Right renal cortex interstitium (tissue), 3 donors: ENCODE measurements at places on chromosomes 12 and 14.

DNA sequence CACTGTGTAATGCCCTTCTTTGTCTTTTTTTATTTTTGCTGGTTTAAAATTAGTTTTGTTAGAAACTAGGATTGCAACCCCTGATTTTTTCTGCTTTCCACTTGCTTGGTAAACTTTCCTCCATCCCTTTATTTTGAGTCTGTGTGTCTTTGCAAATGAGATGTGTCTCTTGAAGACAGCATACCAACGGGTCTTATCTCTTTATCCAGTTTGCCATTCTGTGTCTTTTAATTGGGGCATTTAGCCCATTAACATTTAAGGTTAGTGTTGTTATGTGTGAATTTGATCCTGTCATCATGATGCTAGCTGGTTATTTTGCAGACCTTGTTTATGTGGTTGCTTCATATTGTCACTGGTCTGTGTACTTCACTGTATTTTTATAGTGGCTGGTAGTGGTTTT is 43.5 kb upstream of the LALBA start:
- no peak for DNase-seq

DNA sequence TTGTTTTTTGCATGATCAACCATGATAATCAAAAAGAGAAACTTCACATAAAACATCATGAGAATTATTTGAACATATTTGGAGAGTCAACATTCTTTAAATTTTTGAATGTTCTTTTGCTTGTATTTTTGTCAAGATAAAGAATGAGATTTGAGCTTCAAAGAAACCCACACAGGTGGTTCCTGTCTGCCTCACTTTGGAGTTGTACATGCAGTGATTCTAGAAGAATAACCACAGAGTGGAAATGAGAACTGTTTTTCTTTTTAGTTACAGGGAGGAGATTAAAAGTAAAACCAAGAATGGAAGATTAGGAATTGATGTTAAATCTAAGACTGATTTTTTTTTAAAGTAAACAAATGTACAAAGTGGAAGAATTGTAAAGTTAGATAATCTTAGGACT is 2.3 kb upstream of the ZNF705A start:
- no peak for DNase-seq

GRCh38 chr14:34548472-34548981 is 9.0 kb upstream of the EAPP start:
- DNase-seq, result no peak

DNA sequence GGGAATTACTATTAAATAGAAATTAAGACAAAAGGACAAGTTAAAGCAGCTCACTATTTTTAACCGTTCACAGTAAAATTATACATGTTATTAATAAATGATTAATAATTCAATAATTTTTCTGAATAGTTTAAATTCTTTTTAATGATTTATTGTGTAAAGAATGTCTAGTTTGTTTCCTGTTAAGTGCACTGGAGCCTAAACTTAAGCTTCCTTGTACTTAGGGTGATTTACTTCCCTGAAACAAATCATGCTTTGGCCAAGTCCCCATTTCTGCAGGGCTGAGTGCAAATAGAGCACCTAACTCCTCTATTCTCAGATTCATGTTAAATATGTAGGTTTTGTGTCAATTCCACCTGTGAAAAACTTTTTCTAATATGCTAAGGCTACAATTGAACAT is 188.9 kb upstream of the PDZRN4 start:
- no peak for DNase-seq

DNA sequence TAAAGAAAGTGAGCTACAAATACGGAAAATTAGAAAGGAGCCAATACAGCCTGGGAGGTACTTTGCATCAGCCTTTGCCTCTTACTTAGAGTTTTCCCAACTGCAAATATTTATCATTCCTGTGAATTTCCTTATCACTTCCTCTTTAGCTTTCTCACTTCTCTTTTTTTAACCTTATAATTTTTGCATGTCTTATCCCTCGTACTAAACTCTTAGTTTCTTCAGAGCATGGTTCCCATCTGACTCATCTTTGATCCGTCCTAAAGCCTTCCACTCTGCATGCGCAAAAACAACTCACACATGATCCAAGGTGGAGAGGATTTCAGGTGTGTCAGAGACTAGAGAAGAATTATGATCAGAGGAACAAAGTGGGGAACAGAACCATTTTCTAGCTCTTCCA is 9.6 kb upstream of the SNAPC1 start:
- DNase-seq, result no peak

DNA sequence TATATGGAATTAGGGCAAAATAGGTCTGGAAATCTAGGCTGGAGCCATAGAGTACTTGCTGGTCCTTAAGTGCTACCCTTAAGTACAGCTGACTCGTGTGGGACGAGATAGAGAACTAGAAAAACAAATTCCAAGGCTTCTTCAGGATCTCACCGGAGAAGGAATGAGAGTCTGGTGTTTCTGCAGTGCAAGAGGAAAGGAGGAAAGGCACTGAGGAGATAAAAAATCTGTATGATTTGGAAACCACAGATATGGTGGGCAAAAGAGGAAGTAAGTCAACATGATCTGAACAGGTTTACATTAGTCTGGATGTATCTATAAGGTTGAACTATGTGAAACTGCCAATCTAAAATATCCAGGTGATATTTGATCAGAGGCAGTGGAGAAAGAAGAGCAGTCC is 134.4 kb upstream of the SOX5 start:
- DNase-seq, result no peak

GRCh38 chr12:64243809-64244208 is 21.7 kb upstream of the KICS2 start:
- DNase-seq, result no peak

DNA sequence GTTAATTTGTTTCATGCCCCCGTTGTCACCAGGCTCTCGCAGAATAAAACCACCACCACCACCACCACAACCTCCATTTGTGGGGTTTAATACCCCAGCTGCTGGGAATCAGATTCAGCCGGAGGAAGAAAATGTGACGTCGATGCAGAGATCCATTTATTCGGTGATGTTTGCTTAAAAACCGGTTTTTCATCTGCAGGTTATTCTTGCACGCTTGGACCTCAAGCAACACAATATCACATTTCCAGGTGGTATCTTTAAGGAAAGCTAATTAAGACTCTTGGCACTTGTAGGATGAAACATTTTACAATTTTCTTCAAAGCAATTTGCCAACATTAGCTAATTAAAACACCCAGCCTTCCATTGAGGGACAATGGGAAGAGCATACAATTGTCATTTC is 39.8 kb downstream of the SPRING1 start:
- DNase-seq, result no peak

- DNase-seq, result no peak
Observed at GRCh38 chr12:122813310-122813713, 21.9 kb upstream of the HIP1R start.

DNA sequence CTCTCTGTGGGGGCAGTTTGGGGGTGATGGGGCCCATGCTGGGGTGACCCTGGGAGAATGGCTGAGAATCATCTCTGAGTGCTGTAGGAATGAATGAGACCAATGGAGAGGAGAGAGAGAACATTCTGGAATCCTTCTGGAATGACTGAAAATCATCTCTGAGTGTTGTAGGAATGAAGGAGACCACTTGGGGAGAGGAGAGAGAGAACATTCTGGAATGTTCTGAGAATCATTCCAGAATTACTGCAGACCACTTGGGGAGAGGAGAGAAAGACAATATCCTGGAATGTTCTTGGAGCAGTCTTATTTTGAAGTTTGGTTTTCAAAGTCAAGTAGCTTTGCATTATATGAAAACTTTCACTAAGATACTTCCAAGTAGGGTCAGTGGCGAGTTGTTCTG is 64.3 kb downstream of the ZNF664 start:
- DNase-seq, result no peak

- DNase-seq, result no peak
Observed at GRCh38 chr14:20138520-20138919, at the start of gene OR4N5. Gene OR4N5, plus strand, starts transcription at chr14:20138820. Its CDS starts 4,916 bp downstream, at chr14:20143736.

DNA sequence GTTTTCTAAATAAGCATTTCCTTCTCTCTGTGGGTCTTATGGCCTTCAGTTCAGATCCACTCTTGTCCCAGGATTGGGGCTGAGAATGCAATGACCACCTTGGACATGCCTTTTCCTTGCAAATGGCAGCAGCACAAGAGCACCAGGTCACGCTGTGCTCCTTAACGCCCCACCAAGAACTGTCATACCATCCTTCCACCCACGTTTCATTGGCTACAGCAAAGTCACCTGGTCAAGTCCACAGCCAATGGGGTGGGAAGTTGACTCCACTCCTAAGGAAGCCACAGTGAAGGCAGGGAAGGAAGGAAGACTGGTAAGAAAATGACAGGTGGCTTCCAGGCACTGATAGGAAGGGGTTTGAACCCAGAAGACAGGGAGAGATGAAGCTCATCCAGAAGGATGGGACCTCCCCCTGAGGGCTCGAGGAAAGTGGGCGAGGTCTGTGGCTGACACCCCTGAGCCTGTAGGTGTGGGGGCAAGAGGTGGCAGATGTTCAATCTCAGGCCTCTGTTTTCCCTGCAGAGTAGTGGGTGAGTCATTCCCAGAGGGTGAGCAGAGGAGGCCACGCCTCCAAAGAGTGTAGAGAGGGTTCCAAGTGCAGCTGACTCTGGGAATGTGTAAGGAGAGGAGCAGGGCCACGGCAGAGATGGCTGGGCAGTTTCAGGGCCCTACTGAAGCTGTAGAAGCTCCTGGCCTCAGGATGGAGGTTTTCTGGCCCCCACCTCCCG is 113.5 kb upstream of the VRK1 start:
- no peak for DNase-seq

GRCh38 chr12:70194076-70194475 is 49.2 kb upstream of the CNOT2 start:
- no peak for DNase-seq

DNA sequence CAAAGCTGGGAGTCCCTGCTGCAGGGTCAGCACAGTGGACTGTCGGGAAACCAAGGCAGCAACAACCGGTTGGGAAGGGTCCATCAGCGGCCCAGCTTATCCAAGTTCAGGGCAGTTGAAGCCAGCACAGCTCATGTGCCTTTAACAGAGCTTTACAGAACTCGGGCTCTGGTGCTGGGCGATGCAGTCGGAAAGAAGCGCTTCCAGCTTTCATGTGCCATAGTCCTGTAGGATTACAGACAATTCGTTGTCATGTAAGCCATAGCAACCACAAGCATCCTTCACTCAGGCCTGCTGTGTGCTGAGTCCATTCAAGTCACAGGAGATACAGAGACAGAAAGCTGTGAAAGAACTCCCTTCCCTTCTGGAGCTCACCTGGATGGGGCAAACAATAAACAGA is 3.5 kb upstream of the FAM181A start:
- no peak for DNase-seq

DNA sequence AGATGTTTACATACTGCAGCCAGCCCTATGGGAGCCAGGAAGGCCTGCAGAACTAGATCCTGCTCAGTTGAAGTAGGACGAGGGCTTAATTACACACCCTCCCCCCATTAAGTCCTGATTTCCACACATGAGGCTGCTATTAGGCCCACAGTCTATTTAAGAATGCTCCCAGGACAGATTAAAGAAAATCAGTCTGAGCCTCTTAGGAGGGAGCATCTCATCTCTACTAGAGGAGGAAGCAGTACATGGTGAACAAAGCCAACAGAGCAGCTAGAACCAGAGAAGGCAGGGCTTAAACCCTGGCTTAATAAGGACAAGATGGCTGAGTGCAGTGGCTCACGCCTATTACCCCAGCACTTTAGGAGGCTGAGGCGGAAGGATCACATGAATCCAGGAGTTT is 55.8 kb upstream of the ARHGAP5 start:
- DNase-seq, result no peak

DNA sequence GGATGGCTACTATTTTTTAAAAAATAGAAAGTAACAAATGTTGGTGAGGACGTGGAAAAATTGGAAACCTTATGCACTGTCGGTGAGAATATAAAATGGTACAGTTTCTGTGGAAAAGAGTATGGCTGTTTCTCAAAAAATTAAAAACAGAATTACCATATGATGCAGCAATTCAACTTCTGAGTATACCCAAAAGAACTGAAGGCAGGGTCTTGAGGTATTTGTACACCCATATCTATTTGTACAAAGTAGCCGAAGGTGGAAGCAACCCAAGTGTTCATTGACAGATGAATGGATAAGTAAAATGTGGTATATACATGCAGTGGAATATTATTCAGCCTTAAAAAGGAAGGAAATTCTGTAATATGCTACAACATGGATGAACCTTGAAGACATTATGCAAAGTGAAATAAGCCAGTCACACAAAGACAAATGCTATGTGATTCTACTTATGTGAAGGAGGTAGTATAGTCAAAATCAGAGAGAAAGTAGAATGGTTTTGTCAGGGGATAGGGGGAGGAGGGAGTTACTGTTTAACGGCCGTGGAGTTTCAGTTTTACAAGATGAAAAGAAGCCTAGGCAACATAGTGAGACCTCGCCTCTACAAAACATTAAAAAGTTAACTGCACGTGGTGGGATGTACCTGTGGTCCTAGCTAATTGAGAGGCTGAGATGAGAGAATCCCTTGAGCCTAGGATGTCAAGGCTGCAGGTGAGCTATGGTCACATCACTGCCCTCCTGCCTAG is 38.4 kb upstream of the CCT2 start:
- DNase-seq, result no peak

- DNase-seq, result no peak
Observed at GRCh38 chr14:61528591-61529021, 166.7 kb upstream of the HIF1A start.

DNA sequence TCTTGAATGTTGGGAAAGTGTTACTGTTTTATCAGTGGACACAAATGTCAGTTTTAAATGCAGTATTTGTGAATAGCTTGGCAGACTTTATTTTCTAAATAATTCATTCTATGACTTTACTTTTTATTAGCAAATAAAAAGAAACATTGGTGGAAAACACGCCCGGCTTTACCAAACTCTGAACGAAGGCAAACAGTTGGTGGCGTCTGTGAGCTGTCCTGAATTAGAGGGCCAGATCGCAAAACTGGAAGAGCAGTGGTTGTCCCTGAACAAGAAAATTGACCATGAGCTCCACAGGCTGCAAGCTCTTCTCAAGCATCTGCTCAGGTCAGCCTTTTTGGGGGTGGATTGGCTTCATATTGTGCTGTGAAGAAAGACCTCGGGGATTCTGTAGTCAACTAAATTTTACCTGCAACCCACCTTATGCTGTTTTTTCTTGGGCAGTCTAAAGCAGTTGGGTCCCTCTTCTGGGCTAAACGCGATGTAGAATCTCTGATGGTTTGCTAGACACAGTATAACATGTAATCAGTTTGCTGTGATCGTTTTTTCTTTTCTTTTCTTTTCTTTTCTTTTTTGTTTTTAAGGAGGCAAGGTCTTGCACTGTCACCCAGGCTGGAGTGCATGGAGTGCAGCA is 156.4 kb downstream of the ESR2 start:
- no peak for DNase-seq

DNA sequence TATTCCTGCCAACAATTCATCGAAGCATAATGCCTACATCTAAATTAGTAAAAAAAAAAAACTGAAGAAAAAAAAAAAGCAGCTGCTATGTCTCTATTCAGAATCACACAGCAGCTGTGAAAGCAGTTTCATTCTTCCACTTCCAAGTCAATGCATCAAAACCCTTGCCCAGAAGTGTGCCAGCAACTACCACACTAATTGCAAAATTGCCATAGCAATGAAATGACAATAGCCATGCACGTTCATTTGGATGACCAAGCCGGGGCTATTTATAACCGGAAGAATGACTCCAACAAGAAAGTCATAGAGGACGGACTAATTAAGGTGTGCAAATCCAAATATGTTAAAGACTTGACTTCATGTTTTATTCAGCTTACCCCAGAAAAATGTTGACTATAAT is 42.5 kb downstream of the SLC2A13 start:
- no peak for DNase-seq

- no peak for DNase-seq
Observed at GRCh38 chr14:20632448-20632830, 9.1 kb downstream of the OR6S1 start.

- peak; percentile 39 for DNase-seq
Observed at GRCh38 chr12:69739287-69740191, 879 bp downstream of the RAB3IP start.
